ENCODE measurements at places on chromosomes 16 and 17.

GRCh38 chr17:82696916-82697807 is 1.3 kb downstream of the RAB40B start:
- no peak for DNase-seq

- no peak for DNase-seq
Measured at GRCh38 chr16:18783430-18784341, 6.4 kb downstream of the RPS15A start.

DNA sequence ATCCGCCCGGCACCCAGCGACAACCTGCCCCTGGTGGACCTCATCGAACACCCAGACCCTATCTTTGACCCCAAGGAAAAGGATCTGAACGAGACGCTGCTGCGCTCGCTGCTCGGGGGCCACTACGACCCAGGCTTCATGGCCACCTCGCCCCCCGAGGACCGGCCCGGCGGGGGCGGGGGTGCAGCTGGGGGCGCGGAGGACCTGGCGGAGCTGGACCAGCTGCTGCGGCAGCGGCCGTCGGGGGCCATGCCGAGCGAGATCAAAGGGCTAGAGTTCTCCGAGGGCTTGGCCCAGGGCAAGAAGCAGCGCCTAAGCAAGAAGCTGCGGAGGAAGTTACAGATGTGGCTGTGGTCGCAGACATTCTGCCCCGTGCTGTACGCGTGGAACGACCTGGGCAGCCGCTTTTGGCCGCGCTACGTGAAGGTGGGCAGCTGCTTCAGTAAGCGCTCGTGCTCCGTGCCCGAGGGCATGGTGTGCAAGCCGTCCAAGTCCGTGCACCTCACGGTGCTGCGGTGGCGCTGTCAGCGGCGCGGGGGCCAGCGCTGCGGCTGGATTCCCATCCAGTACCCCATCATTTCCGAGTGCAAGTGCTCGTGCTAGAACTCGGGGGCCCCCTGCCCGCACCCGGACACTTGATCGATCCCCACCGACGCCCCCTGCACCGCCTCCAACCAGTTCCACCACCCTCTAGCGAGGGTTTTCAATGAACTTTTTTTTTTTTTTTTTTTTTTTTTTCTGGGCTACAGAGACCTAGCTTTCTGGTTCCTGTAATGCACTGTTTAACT is 1.0 kb downstream of the NOG start:
- DNase-seq: no peak

GRCh38 chr17:39118674-39119419 is 32.6 kb downstream of the PLXDC1 start:
- DNase-seq: no peak

GRCh38 chr17:27609611-27610303 is 21.2 kb upstream of the LGALS9 start:
- no peak for DNase-seq

DNA sequence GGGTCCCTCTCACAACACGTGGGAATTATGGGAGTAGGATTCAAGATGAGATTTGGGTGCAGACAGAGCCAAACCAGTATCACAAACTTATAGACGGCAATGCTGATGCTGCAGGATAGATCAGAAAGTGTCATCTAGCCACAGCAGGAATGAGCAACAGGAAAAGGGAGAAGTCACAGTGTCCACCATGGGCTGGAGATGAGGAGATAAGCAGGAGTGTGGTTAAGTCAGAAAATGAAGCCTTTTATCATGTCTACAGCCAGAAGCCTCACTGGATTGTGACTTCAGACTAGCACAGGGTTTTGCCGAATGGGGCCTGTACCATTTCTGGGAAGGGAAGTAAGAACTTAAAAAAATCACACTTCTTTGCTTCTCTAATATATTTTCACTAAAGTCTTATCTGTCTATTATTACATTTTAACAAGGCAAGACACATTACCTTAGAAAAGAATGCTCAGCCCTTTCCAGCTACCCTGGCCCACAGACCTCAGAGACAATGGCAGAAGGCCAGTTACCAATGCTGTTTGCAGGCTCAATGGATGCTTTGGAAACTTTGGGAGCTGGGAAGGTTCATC is 490.2 kb upstream of the SALL1 start:
- DNase-seq: no peak

DNA sequence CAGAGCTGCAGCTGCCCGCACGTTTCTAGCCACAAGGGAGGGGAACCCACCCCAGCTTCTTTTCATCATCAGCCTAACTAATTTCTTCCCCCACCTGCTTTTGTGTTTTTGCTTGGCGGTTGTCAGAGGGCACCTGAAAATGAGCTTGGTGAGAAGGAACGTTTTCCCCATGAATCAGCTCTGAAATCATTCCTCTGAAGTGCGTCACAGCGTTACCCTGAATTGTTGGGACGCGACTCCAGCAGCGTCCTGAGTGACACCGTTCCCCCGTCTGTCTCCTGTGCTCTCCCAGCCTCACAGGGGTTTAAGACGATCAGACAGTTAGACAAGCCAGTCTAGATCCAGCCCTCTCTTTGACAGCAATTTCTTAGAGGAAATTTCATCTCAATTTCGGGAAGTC is 722.9 kb upstream of the EEF2KMT start:
- DNase-seq: no peak

GRCh38 chr17:79838522-79839274 is 542 bp downstream of the CBX4 start:
- DNase-seq: no peak

- peak; percentile 71 for DNase-seq
Measured at GRCh38 chr17:78378225-78379130, at the start of gene PGS1. TSS of gene PGS1 (plus strand) at chr17:78378649. CDS start at chr17:78378666, 17 bp downstream.

- no peak for DNase-seq
Measured at GRCh38 chr16:12096828-12097522, 120.4 kb downstream of the SNX29 start.

DNA sequence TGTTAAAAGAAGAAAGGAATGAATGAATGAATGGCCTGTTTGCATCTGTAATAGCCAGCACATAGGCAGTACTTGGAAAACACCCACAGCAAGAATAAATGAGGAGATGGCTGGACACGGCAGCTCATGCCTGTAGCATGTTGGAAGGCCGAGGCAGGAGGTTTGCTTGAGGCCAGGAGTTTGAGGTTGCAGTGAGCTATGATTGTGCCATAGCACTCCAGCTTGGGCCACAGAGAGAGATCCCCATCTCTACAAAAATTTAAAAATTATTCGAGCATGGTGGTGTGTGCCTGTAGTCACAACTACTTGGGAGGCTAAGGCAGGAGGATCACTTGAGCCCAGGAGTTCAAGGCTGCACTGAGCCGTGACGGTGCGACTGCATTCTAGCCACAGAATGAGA is 12.5 kb downstream of the IL4R start:
- no peak for DNase-seq

DNA sequence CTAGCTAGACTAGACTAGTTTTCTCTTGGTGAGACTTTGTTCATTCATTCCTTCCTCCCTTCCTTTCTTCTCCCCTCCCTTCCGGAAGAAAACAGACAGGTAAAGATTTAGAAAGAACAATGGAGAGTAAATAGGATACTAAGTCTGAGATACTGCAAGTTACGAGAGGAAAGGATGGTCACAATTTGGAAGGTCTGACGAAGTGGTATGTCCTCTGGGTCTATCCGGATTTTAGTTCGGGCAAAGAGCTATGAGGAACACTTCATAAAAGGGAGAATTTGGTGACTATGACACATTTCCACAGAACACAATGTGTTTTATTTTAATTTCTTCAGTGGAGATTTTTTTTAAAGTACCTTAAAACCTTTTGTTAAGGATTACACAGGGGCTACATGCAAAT is 107.7 kb downstream of the BRIP1 start:
- DNase-seq: no peak

- no peak for DNase-seq
Measured at GRCh38 chr17:27489045-27489715, 32.9 kb downstream of the KSR1 start.

DNA sequence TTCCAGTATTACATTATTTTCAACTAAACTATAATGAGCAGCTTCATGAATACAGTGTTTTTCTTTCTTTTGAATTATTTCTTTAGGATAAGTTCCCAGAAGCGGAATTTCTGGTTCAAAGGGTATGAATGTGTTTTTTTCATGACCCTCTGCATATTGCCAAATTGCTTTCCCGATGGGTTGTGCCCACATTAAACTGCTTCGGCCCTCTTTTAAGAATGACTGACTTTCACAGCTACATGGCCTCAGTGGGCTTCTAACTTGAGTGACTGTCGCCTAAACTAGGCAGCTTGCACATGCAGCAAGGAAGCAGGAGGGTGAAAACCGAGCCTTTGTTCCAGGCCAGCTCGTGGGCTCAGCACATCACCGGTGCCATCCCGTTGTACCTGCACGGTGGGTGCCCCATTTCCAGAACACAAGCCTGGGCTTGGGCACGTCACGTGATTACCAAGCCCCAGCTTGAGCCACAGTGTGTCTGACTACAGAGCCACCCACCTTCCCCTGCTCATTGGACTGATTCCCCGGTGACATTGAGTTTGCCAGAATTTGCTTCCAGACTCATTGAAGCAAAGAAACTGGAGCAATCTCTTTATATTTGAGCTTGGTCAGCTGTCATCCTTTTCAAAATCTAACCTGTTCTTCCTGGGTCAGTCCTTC is 112.8 kb downstream of the CLEC16A start:
- no peak for DNase-seq

GRCh38 chr17:50892101-50892776 is 26.1 kb upstream of the TOB1 start:
- DNase-seq: no peak

GRCh38 chr17:48814504-48814903 is 2.5 kb downstream of the TTLL6 start:
- peak; percentile 49 for DNase-seq

DNA sequence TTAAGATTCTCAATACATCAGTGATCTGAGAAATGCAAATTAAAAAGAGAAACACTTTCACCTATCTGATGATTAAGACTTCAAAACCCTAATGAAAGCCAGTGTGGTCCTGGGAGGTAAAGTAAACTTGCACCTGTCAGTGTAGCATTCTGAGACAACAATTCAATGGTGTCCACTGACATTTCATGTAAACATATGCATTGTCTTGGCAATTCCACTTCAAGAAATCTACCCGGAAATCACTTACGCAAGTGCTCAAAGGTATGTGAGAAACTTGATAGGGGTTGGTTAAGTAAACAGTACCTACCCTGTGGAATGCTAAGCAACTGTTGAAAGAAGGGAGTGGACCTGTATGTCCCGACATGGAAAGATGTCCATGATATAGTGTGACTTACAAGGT is 2.1 kb downstream of the ST6GALNAC1 start:
- no peak for DNase-seq

DNA sequence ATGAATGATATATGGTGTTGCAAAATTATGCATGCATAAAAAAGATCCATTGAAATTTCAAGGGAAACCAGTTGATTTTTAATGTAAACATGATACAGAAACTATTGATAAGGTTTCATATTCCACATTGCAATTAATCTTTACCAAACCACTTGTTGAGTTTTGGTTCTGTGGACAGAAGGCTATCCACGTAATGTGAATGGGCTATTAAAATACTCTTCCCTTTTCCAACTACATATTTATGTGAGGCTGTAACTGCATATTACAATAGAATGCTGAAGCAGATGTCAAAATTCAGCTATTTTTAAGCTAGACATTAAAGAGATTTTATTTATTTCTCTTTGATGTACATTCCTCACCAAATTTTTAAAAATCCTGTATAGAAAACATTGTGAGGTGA is 33.7 kb upstream of the VPS4A start:
- DNase-seq: no peak

GRCh38 chr16:67244387-67245185 is 2.7 kb downstream of the FHOD1 start:
- peak; percentile 69 for DNase-seq

GRCh38 chr17:81543339-81543675 is 8.8 kb downstream of the FAAP100 start:
- DNase-seq: no peak

DNA sequence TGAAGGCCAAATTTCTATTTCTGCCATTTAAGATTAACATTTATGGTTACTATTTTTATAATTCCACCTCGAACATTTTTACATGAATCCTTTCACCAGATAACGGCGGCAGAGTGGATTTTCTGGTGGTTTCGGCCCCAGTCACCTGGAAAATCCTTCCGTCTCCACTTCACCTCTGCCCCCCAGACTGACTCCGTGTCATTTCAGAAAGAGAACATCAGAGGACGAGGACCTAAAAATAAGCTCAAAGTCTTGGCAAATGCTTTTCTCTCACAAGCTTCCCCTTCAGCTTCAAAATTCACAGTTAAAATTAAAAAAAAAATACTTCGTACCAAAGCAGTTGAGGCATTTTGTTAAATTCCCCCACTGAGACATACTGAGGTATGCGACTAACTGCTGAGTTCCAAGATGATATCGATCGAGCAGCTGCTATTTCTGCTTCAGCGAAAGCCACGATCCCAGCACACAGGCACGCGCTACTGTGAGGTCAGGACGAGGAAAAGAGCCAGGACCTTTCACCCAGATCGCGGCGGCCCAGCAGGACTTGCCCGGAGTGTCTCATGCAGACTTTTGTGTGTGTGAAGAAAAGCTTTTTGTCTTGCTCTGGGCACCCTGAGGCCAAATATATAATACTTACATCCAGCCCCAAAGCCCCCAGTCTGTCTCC is 36.8 kb downstream of the ASPA start:
- DNase-seq: no peak

DNA sequence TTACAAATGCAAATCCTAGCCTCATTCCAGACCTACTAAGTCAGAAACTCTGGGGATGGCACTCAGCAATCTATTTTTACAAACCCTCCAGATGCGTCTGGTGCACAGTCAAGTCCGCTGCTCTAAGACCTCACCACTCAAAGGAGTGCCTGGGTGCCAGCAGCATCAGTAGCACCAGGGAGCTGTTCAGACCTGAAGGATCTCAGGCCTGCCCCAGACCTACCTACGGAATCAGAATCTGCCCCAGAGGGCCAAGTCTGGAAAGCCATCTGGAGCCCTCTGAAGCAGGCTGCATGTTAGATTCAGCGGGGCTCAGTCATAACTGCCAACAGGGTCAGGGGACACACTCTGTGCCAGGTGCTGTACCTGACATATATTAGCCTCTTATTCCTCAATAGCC is 17.6 kb downstream of the MEOX1 start:
- DNase-seq: no peak

GRCh38 chr16:63287401-63287800 is 1251.2 kb upstream of the CDH8 start:
- no peak for DNase-seq

DNA sequence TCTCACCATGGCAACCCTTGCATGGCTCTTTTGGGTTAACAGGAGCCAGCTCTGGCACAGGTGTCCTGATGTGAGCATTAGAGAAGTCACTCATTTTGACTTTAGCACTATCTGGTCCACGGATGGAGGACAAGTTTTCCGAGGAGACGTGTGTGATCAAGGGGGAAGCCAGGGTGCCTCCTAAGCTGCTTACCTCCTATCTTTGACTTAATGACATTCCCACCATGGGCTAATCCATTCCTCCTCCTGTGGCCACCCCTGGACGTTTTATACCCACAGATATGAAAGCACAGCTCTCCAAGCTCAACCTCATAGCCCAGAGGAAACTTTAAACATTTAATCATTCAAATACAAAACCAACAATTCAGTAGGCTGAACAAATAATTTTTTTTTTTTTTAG is 18.8 kb downstream of the MPP2 start:
- no peak for DNase-seq

Measured in stimulated activated CD8-positive, alpha-beta memory T cell treated with anti-CD3 and anti-CD28 coated beads, Interleukin-12 subunit alpha, Interleukin-12 subunit beta, amount 100 ng/mL, for 1 hour (primary cell).